Activated naive CD4-positive, alpha-beta T cell treated with anti-CD3 and anti-CD28 coated beads, Interleukin-2, amount 50 U/mL, for 72 hours (primary cell): ENCODE measurements at places on chromosomes 6 and 20. TPM values are rescaled to one million over a fixed set of nuclear protein-coding genes. Genes with fewer than 3 reads are reported as not detected.

The HACE1 gene
- total RNA-seq = 25.1 TPM

The SLC13A3 gene
- total RNA-seq = not detected

The SMPDL3A gene
- not detected for total RNA-seq

The LY6G6D gene
- total RNA-seq = not detected

The LZTS3 gene
- 4.2 TPM for total RNA-seq

The PXDC1 gene
- 0.35 TPM for total RNA-seq

The MRAP2 gene
- total RNA-seq = not detected

The RBM24 gene
- total RNA-seq = not detected

The OSTM1 gene
- total RNA-seq = 22.2 TPM

The ELOVL2 gene
- total RNA-seq = not detected

The GLO1 gene
- 121 TPM for total RNA-seq

The TCP11 gene
- not detected for total RNA-seq

The TPD52L1 gene
- total RNA-seq = 0.87 TPM

The TRMT6 gene
- 19.8 TPM for total RNA-seq

The E2F3 gene
- total RNA-seq = 17.3 TPM

The SLC17A3 gene
- 0.20 TPM for total RNA-seq

The ASCC3 gene
- 55.4 TPM for total RNA-seq

The TBXT gene
- total RNA-seq = not detected

The BPIFA1 gene
- not detected for total RNA-seq

The CST2 gene
- total RNA-seq = not detected

The CAGE1 gene
- not detected for total RNA-seq
